AG09309 (cell line): ENCODE measurements at places on chromosomes 16 and 17.

DNA sequence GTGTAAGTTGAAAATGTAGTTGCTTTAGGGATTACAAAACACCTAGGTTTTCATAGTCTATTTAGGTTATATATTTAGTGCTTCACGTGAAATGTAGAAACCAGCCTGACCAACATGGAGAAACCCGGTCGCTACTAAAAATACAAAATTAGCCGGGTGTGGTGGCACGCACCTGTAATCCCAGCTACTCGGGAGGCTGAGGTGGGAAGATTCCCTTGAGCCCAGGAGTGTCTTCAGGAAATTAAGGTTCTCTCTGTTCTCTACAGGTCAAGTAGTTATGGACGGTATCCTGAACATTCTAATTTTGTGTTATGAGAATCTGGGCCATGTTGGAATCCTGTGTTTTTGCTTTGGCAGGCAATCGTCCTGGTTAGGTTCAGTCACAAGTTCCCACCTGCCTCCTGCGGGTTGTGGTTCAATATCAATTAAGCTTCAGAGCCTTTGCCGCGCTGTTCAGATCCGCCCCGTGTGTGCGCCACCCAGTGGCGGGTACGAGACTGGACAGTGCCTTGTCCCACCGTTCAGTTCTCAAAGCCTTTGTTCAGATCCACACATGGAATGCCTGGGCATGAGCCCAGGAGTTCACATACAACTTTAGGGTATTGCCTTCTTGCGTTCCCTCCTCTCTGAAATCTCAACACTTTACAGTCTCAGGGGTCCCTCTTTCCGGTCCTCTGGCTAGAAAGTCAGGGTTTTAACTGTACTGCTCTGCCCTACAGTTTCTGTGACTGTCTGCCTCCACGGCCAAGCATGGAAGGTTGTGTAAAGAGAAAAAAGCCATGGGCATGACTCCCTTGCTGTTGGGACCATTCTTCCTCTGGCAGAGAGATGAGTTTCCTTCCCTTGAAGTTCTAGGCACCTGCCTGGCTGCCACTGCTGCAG is 41.7 kb downstream of the HEATR6 start:
- no peak for DNase-seq

GRCh38 chr17:32565401-32565800 is 78.6 kb downstream of the CDK5R1 start:
- no peak for DNase-seq

GRCh38 chr17:62804822-62805221 is 3.3 kb downstream of the MARCHF10 start:
- DNase-seq: no peak

- no peak for DNase-seq
Observed at GRCh38 chr17:67245694-67246402, 852 bp upstream of the HELZ start.

- DNase-seq: no peak
Observed at GRCh38 chr16:8887431-8887765, 5.2 kb downstream of the LITAFD start.

DNA sequence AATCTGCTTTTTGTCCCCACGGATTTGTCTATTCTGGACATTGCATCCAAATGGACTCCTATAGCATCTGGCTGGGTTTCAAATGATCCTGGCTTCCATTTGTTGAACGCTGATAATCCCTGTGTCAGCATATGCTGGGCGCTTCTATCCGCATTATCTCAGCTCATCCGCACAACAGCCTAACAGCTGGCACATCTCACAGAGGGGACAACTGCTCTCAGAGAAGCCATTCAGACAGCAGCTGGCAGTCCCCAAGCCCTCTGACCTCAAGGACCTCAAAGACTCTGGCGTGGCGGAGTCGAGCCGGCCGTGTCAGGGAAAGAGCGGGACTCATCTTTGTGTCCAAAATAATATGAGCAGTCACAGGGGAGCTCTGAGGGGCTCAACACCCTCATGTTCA is 82.3 kb downstream of the NT5M start:
- no peak for DNase-seq

DNA sequence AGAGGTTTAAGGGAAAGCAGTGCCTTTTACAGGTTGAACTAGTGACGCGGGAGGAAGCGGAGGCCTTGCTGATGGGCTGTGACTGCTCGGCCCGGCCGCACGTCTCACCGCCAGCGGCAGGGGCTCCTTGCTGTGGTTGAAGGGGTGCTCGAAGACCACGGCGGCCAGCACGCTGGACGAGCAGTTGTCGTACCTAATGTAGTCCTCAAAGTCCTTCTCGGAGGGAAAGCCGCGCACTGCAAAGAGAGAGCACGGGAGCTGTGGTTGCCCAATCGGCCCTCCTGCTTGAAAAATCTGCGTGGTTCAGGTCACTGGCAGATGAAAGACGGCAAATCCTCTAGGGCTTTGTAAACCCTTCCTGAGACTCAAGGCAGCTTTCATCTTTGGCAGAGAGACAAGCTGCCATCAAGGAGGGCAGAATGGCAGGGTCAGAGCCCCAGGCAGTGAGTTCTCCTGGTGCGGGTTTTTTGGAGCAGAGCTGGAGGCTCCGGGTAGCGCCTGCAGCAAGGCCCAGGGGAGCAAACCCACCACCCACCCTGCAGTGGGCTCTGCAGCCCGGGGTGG is 16.1 kb downstream of the ABCA3 start:
- no peak for DNase-seq

GRCh38 chr16:57871456-57871855 is 69.2 kb upstream of the KIFC3 start:
- DNase-seq: peak; percentile 56

GRCh38 chr17:73575470-73576221 is 68.6 kb downstream of the SDK2 start:
- DNase-seq: no peak

DNA sequence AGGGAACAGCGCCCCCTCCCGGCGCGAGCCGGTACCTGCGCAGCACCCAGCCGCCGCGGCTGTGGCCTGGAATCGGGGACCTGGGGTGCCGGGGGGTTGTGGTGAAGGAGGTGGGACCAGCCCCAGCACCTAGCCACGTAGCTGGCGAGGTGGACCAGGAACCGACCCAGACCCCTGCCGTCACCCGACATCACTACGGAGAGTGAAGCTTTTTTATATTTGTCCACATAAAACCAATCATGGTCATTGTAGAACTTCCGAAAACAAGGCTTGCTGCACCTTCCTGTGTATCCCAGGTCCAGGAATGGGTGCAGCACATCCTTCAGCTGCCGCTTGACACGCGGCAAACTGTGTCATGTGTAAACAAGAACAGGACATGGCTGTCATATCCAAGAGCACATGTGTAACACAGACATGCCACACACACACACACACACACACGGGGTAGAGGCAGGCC is 1.3 kb downstream of the HBQ1 start:
- DNase-seq: no peak

GRCh38 chr17:65345261-65346005 is 208.3 kb downstream of the RGS9 start:
- peak; percentile 4 for DNase-seq

GRCh38 chr17:61414936-61415251 is 15.3 kb downstream of the TBX2 start:
- no peak for DNase-seq

DNA sequence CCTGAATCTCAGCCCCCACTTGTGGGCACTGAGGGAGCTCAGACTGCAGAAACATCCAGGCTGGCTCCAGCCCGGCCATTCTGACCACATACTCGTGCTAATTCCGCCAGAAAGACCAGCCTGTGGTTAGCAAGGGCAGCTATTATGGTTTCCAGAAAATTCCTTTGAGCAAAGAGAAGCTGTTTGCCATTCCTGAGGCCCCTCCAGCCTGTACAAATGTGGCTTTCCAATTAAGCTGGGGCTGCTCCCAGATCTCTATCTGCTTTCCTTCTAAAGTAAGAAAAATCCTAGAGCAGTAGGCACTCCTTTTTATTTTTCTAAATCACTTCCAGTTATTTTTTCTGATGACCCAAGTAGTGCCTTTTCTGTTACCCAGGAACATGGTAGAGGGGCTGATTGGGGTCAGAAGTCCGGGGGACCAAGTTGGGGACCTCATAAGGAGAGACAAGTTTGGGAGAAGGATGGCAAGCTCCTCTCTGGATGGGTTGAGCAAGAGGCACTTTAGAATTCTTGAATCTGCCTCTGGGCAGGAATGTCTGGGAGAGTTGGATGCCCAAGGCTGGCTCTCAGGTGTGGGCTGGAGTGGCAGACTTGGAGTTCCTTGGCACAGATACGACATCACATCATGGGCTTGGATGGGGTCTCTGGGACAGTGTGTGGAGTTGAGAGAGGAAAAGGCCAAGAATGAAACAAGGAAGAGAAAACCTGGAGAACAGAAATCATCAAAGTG is 83.3 kb upstream of the TNRC6C start:
- peak; percentile 81 for DNase-seq

DNA sequence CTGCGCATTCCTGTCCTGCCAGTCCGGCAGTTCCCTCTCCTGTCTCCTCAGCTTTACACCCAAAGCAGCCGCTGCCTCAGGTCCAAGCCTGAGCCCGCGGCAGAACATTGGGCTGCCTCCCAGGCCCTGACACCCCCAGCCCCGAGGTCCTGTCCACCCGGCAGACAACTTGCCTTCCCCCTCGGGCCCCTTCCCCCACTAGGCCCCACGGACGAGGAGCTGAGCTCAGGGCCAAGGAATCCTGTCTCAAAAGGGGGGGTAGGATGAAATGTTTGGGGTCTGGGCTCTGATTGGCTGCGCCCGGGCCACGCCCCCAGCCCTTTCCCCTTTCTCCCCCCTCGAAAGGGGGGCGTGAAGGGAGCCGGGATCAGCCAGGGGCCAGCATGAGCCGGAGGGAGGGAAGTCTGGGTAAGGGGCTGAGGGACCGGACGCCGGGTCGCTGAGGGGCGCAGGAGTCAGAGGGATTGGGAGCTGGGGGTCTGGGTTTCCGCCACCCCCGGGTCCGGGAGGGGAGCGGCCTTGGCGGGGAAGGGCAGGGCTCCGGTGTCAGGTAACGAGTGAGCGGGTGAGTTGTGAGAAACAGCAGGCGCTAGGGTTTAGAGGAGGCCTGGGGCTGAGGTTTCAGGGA is at the start of gene CTF1:
Gene CTF1, plus strand, starts transcription at position 354 of the 628 bp plus-strand sequence. Its CDS starts 30 bp downstream, at position 384.
- DNase-seq: peak; percentile 57

GRCh38 chr16:10314811-10315210 is 71.0 kb upstream of the ATF7IP2 start:
- DNase-seq: no peak

DNA sequence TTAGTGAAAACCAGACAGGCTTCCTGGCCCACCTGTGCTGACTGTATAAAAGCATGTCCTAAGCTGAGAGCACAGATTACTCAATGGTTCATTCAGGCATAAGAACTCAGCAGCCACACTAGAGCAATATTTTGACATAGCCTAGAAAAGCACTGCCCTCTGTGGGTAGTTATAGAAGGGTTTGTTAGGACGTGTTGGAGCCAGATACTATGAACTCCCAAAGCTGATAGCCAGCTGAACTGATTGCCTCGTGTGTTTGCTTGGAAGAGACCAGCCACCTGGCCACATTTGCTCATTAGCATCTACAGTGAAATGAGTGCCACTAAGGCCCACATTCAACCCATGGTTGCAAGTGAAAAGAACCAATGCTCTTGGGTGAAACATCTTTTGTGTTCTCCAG is 30.8 kb upstream of the ABCA5 start:
- no peak for DNase-seq

GRCh38 chr16:17465460-17465859 is 5.3 kb downstream of the XYLT1 start:
- DNase-seq: no peak

DNA sequence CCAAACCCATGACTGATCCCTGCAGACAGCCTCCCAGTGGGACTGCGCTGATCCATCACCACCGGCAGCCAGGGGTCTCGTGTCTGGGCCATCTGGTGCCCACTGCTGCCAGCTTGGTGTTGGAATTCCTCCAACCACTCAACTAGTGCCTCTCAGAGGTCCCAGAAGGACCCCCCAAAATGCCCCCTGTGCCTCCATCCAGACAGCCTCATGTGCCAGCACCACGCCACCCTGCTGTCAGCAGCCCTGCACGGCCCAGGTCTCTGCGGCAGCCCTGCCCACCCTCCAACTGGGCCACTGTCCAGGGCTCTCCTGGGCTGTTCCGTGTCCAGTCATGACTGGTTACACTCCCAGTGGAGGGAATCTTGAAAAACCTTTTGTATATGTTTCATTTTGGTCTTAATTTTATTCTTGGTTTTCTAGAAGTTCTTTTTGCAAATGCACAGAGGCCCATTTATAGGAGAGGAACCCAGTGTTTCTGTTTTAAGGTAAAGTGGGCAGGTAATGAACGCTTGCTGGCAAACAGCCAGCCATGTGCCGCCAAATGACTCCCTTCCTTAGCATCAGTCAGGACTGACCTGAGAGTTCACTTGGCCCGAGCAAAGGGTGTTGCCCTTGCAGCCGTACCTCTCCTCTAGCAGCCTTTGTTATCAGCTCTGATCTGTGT is 34.6 kb downstream of the GRIN2C start:
- DNase-seq: no peak

DNA sequence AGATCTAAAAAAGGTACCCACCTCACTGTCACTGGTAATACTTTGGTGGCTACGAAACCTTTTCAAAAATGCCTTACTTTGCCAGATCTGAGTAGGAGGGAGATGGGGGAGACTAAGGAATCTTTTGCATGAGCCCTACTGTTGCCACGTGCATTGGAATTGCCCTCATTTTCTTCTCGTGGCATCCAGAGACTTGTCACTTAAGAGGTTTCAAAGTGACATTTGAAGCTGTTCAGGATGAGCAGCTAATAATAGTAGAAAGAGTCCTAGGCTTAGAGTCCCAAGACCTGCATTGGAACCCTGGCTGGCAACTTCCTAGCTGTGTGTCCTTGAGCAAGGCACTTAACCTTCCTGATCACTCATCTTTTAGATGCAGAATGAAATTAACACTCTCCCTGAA is 43.5 kb downstream of the GPRC5B start:
- DNase-seq: no peak

- DNase-seq: no peak
Observed at GRCh38 chr17:68034452-68034776, 1.1 kb upstream of the KPNA2 start.

DNA sequence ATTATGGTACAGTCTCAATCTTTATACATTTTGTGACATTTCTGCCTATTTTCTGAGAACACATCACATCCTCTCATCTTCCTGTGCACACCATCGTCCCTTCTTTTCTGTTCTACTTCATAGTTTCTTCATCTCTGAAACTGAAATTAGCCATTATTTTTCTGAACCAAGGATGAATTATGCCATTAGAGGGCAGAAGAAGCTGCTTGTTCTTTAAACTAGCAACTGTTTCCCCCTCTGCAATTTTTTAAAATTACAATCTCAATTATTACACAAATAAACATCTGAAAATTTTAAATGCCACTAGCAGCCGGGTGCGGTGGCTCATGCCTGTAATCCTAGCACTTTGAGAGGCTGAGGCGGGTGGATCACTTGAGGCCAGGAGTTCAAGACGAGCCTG is 41.3 kb downstream of the RBBP6 start:
- peak; percentile 8 for DNase-seq

GRCh38 chr16:87970186-87970585 is 19.0 kb downstream of the BANP start:
- no peak for DNase-seq

DNA sequence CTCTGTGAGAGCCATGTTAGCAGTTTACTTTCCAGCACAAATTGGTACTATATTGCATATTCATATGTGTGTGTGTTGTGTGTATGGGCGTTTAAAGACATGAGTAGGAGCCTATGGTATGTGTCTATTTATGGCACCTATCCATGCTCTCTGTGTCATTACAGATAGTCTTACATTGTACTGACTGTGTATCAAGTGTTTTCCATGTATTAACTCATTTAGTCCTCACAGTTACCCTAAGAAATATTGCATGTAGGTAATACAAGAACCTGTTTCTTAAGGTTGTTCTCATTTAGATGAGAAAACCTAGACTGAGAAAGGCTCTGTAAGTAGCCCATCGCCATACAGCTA is 1.6 kb downstream of the ALG1 start:
- DNase-seq: no peak

GRCh38 chr17:42708588-42708987 is 26.3 kb downstream of the CNTNAP1 start:
- DNase-seq: no peak
